ENCODE measurements at places on chromosomes 13 and 19. TPM values are rescaled to one million over a fixed set of nuclear protein-coding genes. Genes with fewer than 3 reads are reported as not detected.

GRCh38 chr19:56690670-56691069, 19.1 kb upstream of the ZNF835 start:
- DNase-seq = no peak

GRCh38 chr19:40383668-40384248, 6.2 kb downstream of the HIPK4 start:
- DNase-seq = no peak

GRCh38 chr13:108345016-108345415, 75.5 kb downstream of the TNFSF13B start:
- DNase-seq = no peak

DNA sequence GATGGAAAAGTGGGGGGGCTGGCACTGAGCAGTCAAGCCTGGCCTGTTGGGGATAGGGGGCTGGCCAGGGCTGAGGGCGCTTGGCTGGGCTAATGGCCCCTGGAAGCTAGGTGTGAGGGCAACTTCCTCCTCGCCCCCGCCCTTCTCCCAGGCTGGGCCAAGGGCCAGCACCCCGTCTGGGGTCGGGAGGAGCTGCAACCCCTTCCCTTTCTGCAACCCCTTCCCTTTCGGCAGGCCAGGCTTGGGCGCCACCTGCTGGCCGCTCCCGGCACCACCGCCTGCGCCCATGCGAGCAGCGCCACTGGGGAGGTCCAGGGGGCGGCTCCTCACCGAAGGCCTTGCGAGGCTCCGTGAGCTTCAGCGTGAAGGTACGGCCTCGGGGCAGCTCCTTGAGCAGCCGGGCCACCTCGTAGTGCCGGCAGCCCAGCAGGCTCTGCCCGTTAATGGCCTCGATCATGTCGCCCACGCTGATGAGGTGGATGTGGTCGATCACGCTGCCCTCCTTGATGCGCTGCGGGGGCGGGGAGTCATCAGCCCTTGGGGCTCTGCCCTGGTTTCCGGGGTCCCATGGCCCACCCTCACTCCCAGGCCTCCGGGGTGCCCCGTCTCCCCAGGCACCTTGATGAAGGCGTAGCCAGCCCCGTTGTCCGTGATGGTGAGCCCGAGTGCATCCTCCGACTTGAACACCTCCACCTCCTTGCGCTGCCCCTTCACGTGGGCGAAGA, 5.0 kb upstream of the PTGER1 start:
- DNase-seq = no peak

GRCh38 chr19:10764340-10764894, 46.5 kb downstream of the DNM2 start:
- no peak for DNase-seq

- no peak for DNase-seq
Measured at GRCh38 chr19:48750771-48751504, 1.5 kb downstream of the FUT1 start.

- no peak for DNase-seq
Measured at GRCh38 chr19:46972311-46972710, 47.3 kb upstream of the NPAS1 start.

- DNase-seq = no peak
Measured at GRCh38 chr13:90534617-90535370, 812.7 kb upstream of the MIR17HG start.

DNA sequence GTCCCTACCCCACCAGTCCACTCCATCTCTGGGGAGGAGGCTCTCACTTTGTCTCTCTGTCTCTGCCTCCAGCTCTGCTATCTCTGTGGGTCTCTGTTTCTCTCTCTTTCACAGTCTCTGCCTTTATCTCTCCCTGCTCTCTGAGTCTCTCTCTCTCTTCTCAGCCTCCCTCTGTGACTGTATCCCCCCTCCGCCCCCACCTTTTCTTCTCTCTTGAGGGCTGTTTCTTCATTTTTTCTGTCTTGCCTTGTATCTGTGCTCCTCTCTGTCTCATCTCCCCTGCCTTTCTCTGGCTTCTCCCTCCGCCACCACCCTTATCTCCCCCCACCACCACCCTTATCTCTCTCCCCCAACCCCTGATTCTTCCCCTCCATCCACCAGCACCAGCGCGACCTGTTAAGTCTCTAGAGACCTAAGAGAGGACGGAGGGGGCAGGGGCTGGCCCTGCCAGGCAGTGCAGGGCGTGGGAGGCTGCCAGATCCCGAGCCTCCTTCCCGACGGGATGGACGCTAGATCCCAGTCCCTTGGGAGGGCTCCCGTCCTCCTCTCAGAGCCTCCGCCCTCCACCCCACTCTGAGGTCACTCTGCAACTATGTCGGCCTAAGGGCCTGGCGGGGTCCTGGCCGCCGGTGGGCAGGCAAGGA, 1.0 kb downstream of the AXL start:
- DNase-seq = no peak

GRCh38 chr19:50745221-50745620, 22.1 kb downstream of the CLEC11A start:
- DNase-seq = no peak

- DNase-seq = no peak
Measured at GRCh38 chr19:1837625-1838105, 10.6 kb downstream of the REXO1 start.

GRCh38 chr19:40365613-40366401, 17.3 kb downstream of the PLD3 start:
- DNase-seq = peak; percentile 37

DNA sequence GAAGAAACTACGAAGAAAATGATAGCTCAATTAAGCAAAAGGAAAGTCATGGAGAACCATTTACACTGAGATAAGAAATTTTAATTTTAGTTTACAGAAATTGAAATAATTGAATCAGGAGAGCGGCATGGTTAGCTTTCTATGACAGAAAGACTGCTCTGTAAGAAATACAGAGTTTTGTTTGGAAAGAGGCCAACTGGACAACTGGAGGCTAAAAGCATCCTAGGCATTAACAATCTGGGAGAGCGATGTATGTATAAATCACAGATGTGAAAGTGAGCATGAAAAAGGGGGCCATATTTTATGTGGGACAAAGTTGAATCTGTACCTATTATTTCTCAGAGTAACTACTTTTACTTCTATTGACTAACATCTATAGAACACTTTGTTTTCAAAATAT, 1608.8 kb upstream of the PCDH20 start:
- DNase-seq = no peak

- no peak for DNase-seq
Measured at GRCh38 chr13:42754801-42755510, 26.4 kb upstream of the FAM216B start.

DNA sequence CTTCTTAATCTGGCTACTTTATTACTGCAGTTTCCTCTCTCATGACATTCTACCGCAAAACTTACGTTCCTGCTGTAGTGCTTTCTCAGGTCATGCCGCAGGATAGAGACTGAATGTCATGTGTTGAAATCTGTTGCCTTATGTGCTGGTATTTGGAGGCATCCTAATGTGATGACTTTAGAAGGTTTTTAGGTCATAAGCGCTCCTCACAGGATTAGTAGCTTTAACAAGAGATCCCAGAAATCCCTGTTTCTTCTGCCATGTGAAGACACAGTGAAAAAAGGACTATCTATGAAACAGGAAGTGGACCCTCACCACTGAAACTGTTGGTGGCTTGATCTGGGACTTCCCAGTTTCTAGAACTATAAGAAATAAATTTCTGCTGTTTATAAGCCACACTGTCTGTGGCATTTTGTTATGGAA, 209.3 kb downstream of the LACC1 start:
- no peak for DNase-seq

DNA sequence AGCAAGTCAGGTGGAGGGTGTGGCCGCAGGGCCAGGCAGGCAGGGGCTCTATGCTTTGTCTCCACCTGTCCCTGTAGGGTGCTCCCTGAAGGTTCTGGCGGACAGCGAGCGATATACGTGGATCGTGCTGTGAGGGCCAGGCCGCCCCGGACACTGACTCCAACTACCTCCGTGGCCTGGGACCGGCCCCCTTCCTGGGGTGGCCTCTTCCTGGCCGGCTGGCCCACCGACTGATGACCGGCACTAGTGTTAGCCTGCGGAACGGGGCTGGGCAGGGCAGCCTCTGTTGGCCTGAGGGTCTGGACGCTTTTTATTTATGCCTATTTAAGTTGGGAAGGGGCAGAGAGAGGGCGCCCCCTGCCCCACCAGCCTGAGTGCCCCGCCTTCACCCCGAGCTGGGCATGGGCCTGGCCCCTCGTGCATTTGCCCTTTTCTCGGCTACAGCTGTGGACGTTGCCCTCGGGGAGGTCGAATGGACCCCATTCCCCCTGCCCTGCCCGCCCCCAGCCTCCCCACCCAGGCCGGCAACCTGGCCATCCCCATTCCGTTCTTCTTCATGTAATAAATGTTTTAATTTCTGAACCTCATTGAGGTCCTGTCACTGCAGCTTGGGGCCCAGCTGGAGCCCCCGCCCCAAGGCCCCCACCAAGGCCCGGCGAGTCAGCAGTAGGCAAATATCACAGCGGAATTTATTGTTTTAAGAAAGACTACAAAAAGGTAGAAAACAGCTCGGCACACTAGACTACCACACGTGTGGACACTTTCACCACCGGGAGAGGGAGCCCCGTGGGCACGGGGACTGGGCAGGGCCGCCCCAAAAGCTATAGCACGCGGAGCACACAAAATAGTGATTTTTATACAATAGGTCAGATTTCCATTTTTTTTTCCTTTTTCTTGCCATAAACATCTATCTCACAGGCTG, 8.8 kb downstream of the DCAF15 start:
- DNase-seq = no peak

- no peak for DNase-seq
Measured at GRCh38 chr13:50290186-50290585, 274.9 kb downstream of the KCNRG start.

DNA sequence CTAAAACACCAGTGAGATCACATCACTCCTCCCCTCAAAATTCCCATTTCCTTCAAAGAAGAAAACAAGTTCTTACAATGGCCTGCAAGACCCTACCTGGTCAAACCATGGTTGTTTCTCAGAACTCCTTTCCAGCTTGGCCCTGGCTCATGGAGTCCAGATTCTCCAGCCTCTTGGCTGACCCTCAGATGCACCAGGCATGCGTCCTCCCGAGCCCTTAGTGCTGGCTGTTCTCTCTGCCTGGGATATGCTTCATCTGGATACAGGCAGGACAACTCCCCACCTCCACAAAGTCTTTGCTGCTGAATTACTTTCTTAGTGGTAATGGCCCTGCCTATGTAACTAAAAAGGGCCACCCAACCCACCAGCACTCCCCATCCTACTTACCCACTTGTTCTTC, 94.3 kb downstream of the MBNL2 start:
- no peak for DNase-seq

DNA sequence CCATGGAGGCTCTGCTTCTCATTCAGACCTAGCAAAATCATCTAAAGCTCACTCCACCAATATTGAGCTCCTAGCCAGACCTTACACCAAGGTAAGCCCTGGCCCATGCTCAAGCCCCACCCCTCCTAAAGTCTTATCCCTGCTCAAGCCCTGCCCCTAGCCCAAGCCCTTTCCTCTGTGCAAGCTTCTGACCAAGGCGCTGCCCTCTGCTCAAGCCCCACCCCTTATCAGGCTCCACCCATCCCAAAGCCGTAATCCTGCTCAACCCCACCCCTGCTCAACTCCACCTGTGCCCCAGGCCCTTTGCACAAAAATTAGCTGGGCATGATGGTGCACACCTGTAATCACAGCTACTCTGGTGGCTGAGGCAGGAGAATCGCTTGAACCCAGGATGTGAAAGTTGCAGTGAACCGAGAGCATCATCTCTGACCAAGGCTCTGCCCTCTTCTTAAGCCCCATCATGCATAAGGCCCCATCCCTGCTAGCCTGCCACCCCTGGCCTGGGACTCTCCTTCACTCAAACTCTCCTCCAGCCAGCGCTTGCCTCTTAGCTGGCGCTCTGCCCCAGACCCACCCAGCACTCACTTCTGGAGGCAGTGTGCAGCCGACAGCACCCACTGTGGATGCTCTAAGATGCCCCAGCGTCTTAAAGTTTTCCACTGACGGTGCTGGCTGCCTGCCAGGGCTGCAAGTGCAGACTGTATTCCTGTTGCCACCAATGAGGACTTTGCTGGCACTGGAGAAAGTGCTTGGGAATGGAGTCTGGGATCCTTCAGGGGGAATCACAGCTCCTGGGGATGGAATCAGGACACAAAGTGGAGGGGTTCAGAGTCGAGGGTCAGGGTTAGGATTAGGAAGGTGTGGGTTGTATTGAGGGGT, 16.5 kb downstream of the KLK4 start:
- no peak for DNase-seq

- no peak for DNase-seq
Measured at GRCh38 chr13:76638181-76638580, 248.0 kb downstream of the KCTD12 start.

DNA sequence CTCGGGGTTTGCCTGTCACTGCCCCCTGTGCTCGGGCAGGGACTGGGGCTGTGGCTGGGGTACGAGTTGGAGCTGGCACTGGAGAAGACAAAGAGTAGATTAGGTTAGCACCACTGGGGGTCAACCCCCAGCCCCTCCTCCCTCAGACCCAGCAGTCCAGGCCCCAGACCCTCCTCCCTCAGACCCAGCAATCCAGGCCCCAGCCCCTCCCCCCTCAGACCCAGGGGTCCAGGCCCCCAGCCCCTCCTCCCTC, 19.1 kb downstream of the ZNF575 start:
- DNase-seq = no peak

GRCh38 chr13:110305949-110306339, 1.0 kb downstream of the COL4A1 start:
- DNase-seq = no peak

DNA sequence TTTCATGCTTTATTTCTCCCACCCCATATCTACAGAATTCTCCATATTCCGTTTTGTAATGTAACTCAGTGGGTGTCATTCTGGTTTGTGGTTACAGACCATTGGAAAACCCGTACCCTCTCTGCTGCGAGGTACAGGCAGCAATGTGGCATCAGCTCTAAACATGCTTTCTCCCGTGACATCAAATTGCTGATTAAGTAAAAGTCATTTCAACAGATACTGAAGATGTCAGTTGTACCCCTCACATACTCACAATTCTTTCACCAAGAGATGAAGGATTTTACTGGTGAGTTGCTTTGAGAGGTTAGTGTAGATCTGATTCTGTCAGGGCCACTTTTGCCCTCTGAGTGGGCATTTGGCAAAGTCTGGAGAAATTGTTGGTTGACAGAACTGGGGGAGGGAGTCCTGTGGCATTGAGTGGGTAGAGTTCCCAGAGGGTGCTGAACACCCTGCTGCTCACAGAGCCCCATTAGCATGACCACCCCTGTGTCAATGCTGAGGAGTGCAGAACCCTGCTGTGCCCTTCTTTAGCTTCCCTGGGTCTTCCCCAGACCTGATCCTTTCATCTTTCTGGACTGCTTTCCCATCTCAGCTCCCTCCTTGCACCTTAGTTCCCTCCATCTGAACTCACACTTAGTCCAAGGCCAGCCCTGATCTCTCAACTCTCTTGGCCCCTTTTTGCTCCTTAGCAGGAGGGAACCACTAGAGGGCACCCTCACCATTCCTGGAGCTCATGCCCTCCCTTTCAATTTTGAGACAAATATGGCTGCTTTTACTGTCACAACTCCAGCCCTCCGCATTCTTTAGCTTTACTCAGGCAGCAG, 39.9 kb upstream of the CEACAM8 start:
- DNase-seq = no peak

Gene PLIN4
- 213 TPM for total RNA-seq

Gene PNMA8A
- total RNA-seq = 0.80 TPM

Gene LAIR1
- 11.8 TPM for total RNA-seq

Gene TMC4
- 41.6 TPM for total RNA-seq

Gene EBI3
- 12.6 TPM for total RNA-seq

Gene CKM
- not detected for total RNA-seq

Gene ENOX1
- 1.9 TPM for total RNA-seq

Gene ERCC1
- total RNA-seq = 96.7 TPM

Gene FGF9
- total RNA-seq = not detected

Gene CEACAM16
- total RNA-seq = not detected

Gene NFILZ
- not detected for total RNA-seq

Gene TTYH1
- 4.0 TPM for total RNA-seq

Measured in breast epithelium (tissue), 4 donors.